ENCODE measurements at places on chromosomes 7 and 10.
A peak's percentile ranks its signal among the peaks of the same experiment; 100 is the strongest.

DNA sequence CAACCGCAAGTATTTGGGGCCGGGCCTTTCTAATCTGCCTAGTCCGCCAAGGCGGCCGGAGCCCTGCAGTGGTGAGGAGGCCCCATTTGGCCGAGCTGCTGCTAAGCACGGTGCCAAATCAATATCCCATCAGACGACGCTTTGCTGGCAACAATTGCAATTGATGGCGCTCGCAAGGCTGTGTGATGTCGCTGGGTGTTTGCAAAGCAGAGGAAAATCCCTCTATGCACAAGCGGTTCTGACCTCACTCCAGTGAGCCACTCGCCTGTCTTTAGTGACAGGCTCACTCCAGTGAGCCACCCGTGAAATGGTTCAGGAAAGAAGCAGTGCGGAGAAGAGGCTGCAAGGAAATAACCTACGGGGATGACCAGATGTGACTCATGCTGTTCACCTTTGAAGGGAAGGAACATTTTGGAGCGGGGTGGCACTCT is 18.3 kb upstream of the PDE1C start:
- DNase-seq = no peak

- DNase-seq = no peak
These were observed 63.9 kb downstream of the CCDC71L start for GRCh38 chr7:106597014-106597413.

GRCh38 chr7:47074702-47075153 is 507.2 kb downstream of the TNS3 start:
- DNase-seq = no peak

DNA sequence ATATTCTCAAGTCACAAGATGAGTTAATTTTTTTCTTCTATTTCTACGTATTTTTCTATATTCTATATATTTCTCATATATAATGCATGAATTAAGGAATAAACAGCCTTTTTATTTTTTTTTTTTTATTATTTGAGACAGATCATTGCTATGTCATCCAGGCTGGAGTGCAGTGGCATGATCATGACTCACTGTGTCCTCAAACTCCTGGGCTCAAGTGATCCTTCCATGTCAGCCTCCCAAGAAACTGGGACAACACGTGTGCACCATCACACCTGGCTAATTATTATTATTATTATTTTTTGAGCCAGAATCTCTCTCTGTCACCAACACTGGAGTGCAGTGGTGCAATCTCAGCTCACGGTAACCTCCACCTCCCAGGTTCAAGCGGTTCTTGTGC is 1.5 kb downstream of the CLDN12 start:
- DNase-seq = peak; percentile 58

- DNase-seq = no peak
These were observed 82.5 kb downstream of the VWDE start for GRCh38 chr7:12320987-12321647.

DNA sequence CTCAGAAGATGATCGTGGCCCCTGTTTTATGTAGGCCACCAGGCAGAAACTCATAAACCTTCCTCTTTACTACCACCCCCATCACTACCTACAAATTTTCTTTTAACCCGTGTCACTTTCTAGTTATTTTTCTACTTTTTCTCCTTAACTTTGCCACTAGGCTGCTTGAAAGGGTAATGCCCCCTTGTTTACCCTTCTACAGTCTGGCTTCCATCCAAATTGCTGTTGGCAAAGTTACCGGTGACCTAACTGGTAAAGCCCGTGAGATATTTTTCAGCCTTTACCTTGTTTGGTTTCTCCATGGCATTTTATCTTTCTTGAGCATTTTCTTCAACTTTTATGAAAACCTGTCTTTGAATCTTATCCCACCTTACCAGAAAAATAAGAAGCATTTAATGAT is 153.0 kb downstream of the WNT2 start:
- DNase-seq = peak; percentile 63

DNA sequence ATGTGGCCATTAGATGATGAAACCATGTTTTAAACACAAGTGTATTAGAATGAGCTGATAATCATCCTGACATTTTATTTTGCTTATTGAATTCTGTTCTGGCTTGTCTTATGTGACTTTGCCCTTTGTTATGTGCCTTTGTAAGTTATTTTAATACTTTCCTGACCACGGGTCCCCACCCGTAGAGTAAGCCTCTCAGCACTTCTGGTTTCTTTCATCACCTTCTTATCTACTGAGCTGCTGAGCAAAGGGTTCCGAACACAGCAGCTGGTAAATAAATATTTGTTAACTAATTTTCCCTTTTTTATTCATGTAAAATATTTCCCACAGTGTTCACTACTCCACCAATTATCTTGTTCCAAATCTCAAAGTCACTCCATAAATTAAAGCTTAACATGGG is 1115.3 kb downstream of the SORCS3 start:
- no peak for DNase-seq

DNA sequence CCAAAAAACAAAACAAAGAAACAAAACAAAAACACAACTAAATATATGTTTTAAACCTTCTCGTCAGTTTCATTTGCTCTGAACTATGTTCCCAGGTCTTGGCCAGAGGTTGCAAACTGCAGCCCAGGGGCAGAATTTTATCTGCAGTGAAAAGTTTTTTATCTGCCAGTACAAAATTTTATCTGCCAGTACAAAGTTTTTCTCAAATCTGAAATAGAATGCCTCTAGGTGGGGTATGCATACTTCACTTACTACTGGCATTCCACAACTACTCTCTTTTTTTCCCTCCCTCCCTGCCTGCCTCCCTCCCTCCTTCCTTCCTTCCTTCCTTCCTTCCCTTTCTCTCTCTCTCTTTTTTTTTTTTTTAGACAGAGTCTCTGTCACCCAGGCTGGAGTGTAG is 9.4 kb upstream of the CLDN3 start:
- no peak for DNase-seq

GRCh38 chr10:71812016-71812912 is 38.8 kb downstream of the PSAP start:
- DNase-seq = peak; percentile 26

GRCh38 chr7:8881916-8882315 is 448.5 kb downstream of the NXPH1 start:
- no peak for DNase-seq

GRCh38 chr7:28570970-28571288 is 158.6 kb downstream of the CREB5 start:
- DNase-seq = peak; percentile 74

DNA sequence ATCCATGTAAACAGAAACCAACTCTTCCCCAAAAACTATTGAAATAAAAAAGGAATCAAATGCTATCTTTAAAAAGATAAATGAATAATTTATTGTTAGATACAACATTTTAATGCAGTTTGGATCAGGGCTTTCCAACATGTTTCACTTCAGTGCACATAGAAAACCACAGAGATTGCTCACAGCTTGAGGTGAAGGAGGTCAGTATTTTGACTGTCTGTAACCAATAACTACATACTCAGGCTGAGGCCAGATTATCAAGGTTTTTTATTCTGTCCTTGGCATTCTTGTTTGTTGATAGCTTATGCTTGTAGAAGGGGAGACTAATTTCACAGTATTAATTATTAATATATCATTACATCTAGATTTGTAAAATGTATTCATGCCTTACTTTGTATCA is 195.5 kb downstream of the PRKG1 start:
- DNase-seq = peak; percentile 2

DNA sequence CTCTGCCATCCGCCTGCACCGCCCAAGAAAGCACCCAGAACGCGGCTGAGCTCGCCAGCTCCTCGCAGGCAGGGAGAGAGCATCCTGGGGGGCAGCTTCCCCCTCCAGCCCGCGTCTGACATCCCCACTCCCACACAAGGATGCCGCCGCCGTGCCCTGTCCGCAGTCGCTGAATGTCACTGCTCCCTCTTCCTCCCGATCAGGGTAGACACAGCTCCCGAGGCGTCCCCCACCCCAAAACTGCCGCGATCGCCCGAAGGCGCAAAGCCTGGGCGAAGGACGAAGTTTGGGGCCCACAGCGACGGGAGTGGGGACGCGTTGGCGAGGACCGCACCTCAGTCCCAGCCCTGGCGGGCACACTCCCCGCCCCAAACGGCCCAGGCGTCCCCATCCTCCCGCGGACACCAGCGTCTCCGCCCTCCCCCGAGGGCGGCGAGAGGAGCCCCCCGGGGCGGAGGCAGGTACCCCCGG is 1.5 kb upstream of the KAT6B start:
- DNase-seq = no peak

- DNase-seq = no peak
These were observed 16.6 kb downstream of the C7orf33 start for GRCh38 chr7:148607151-148607661.

GRCh38 chr10:107477266-107477665 is 312.8 kb upstream of the SORCS1 start:
- no peak for DNase-seq

GRCh38 chr10:22643775-22644174 is 70.6 kb downstream of the PIP4K2A start:
- DNase-seq = no peak

DNA sequence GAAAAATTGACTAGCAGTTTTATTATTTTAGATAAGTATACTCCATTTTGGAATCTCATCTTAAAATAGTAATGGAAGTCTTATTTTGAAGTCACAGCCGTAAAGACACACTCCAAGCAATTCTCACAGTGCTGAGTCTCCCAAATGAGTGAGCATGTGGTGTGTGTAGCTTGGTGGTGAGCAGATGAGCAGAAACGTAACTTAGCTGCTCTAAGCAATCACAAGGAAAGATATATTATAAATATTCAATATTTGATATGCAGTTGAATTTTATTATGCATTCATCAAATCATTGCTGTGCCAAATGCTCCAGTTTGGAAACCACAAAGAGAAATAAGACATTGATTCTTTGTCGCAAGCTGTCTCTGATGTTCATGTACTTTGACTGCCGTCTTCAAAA is 61.2 kb downstream of the CSTF2T start:
- DNase-seq = no peak

GRCh38 chr10:75098902-75099673 is 12.4 kb upstream of the SAMD8 start:
- no peak for DNase-seq

DNA sequence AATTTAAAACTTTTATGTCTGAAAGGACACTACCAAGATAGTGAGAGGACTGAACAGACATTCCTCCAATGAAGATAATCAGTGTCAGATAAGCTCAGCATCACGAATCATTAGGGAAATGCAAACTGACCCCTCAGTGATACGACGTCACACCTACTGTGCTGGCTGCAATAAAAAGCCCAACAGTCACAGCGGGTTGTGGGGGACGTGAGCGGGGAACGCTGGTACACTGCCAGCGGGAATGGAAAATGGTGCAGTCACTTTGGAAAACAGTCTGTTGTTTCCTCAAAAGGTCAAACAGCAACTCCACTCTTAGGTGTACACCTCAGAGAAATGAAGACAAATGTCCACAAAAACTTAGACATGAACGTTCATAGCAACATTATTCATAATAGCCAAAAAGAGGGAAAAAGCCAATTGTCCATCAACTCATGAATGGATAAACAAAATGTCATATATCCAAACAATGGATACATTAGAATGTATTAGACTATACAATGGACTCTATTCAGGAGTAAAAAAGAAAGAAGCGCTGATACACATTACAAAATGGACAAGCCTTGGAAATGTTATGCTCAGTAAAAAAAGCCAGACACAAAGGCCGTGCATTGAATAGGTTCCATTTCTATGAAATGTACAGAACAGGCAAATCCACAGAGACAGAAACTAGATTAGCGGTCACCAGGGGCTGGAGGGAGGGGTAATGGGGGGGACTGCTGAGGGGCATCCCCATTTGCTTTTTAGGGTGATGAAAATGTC is 2.4 kb upstream of the ECHS1 start:
- no peak for DNase-seq

DNA sequence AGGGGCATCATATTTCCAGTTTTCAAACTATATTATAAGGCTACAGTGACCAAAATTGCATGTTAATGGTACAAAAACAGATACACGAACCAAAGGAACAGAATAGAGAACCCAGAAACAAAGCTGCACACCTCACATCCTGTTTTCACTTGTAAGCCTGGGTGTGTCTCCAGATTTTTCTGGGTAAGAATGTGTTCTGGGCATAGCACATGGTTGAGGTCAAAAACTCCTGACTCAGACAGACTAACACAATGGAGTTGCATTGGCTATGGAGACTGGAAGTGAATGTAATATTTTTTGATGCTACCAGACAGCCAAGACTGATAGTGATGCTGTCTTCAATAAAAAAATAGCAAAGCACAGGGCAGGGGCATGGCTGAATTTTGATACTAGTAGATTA is 1175.2 kb downstream of the NXPH1 start:
- peak; percentile 33 for DNase-seq

DNA sequence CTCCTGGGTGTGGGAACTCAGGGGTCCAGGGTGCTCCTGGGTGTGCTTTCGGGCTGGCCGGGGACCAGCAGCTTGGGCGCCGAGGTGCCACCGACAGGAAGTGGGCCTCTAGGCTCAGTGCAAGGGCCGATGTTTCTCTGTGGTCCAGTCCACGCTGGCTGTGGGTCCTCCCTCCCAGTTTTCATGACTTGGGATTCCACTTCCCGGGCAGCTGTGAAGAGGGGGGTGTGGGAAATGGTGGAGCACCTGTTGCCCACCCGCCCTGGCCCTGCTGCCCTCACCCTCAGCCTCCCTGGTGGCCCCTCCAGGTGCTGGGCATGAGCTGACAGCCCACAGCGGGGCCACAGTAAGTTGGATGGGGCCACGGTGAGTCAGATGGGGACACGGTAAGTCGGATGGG is 58.5 kb downstream of the NKX6-2 start:
- no peak for DNase-seq

GRCh38 chr7:25719190-25719896 is 432.7 kb upstream of the NFE2L3 start:
- DNase-seq = no peak

- DNase-seq = no peak
These were observed 13.7 kb downstream of the CDHR1 start for GRCh38 chr10:84208023-84208422.

GRCh38 chr7:71679480-71679879 is 547.5 kb downstream of the GALNT17 start:
- no peak for DNase-seq

GRCh38 chr10:30404540-30404939 is 29.4 kb upstream of the MAP3K8 start:
- no peak for DNase-seq

DNA sequence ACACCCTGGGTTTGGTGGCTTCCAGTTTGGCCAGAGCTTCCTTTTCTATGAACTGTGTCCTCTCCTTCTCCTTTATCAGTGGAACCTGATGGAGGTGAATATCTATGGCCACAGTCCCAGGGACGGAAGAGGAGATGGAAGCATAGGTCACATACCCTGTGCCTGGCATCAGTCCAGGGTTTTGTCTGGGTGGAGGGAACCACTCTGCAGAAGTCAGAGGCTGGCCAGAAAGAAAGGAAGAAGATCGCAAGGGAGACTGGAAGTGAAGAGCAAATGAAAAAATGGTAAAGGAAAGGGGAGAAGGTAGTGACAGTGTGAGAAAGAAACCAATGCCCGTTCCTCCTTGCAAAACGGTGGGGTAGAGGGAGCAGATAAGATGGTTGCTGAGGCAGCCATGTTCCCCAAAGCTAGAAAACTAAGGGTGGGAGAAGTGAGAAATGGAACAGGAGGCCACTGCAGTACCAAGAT is 77.9 kb upstream of the HECW1 start:
- DNase-seq = no peak
